Amygdala (tissue), 56 donors: ENCODE measurements at places on chromosomes 4 and X.

- no peak for DNase-seq
Observed at GRCh38 chrX:17547658-17548057, 172.7 kb downstream of the NHS start.

DNA sequence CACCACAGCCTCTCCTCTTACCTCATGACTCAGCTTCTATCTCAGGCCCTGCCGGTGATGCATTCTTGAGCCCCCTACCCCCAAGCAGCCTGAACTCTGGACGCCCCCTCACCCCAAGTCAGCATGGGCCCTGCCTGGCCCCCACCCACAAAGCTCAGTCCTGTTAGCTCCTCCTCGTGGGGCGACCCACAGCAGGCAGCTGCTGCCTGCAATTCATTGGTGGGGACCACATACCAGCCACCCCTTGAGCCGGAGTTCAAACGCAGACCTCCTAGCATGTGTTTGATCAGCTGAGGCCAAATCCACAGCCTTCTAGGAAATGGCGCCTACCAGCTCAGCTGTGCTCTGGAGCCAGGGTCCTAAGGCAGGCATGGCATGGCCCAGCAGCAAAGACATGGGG lies 111.8 kb downstream of the EFNB1 start:
- no peak for DNase-seq

GRCh38 chrX:28099166-28099565 lies 117.9 kb upstream of the DCAF8L1 start:
- no peak for DNase-seq

GRCh38 chr4:56804551-56804950 lies 16.9 kb downstream of the SPINK2 start:
- no peak for DNase-seq

GRCh38 chr4:168092176-168092712 lies at the start of gene ANXA10:
Gene ANXA10, plus strand, starts transcription at chr4:168092537. Its CDS starts 164 bp downstream, at chr4:168092701.
- no peak for DNase-seq

- DNase-seq, result no peak
Observed at GRCh38 chr4:45692131-45692735, 431.6 kb downstream of the GABRG1 start.

- DNase-seq, result no peak
Observed at GRCh38 chr4:73335679-73336078, 68.4 kb upstream of the ALB start.

GRCh38 chr4:166091912-166092510 lies 219.0 kb downstream of the TLL1 start:
- no peak for DNase-seq

GRCh38 chr4:177582992-177583391 lies 140.8 kb upstream of the AGA start:
- no peak for DNase-seq

- DNase-seq, result no peak
Observed at GRCh38 chr4:114890773-114891172, 222.6 kb downstream of the NDST4 start.

DNA sequence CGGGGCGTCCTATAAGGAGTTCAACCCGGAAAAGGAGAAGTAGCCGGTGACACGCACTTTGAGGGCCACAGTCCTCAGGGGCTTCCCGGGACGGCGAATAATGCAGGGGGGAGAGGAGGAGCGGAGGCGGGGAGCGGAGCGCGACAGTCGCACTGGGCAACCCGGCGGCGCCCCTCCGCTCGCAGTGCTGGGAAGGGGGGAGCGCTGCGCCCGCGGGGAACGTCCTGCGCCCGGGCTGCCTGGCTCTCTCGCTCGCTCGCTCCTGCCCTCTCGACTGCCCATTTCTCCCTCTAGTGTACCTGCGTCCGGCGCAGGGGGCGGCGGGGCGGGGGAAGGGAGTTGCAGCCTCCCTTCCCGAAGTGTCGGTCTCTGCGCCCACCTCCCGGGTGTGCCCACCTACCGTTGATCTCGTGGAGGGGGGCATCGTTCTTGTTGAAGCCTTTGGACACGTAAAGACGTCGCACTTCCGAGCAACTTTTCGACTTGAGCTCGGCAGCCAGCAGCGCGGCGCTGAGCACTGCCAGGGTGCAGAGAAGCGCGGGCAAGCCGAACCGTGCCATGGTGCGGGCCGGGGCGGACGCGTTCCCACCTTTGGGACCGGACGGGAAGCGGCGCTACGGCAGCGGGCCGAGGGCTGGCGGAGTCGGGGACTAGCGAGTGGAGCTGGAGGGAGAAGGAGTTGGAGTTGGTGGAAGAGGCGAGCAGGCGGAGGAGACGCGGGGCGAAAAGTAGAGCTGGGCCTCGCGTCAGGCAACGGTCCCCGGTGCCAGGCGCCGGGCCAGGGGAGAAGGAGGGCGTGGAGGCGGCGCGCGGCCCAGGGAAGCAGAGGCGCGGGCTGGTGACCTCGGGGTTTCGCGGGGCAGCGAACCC lies 648 bp downstream of the GPC4 start:
- no peak for DNase-seq

GRCh38 chr4:57184378-57185029 lies 74.3 kb upstream of the IGFBP7 start:
- DNase-seq, result no peak

DNA sequence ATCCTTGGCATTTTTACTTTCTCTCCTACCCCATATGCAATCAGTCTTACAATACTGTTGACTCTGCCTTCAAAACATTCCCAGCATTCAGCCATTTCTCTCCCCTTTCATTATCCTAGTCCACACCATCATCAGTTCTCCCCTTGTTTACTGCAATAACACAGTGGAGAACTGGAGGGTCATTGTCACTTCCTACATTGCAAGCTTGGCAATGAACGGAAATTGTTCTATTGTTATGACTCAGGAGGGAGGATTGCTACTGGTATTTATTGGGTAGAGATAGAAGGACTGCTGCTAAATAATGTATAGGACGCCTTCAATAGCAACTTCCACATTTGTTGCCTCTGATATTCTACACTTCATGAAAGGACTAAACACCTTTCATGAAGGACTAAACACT lies 231.8 kb downstream of the BANK1 start:
- no peak for DNase-seq

GRCh38 chr4:87057835-87058355 lies 123.1 kb downstream of the AFF1 start:
- no peak for DNase-seq

- DNase-seq, result no peak
Observed at GRCh38 chr4:181525634-181526033, 717.6 kb upstream of the TENM3 start.

DNA sequence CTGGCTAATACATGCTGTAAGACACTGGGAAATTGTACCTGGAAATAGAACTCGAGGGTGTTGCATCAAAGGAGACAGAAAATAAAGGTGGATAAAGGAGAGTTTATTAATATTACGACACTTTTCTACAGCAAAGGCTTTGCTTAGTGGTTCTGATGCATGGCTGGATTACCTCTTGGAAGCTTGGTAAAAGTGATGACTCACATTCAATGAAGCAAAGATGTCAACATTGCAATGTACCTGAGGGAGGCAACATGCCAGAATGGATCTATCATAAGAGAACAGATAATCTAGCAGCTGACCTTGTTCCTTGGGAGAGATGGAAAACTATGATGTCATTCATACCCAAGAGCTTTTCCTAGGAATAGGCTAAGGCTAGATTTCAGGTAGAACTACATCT lies 735.1 kb upstream of the DIAPH2 start:
- no peak for DNase-seq

DNA sequence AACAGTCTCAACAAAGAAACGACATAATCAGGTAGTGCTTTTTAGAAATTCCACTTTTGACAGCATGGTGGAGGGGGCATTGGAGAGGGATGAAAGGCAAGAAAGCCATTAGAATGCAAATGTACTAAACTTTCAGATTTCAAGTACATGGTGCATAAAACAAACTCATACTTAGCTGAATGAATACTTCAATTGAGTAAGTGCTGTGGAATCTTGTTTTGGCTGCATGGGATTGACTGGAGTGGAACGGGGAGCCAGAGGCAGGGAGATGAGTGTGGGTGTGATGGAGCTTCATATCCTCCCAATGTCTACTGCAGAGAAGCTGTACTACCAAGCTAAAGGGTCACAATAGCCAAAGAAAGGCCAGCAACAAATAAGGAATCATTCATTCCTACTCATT lies 52.4 kb downstream of the USP46 start:
- no peak for DNase-seq

- DNase-seq, result no peak
Observed at GRCh38 chr4:127708985-127709384, 21.2 kb upstream of the SLC25A31 start.

- no peak for DNase-seq
Observed at GRCh38 chr4:88381123-88381522, 2.5 kb downstream of the HERC6 start.

DNA sequence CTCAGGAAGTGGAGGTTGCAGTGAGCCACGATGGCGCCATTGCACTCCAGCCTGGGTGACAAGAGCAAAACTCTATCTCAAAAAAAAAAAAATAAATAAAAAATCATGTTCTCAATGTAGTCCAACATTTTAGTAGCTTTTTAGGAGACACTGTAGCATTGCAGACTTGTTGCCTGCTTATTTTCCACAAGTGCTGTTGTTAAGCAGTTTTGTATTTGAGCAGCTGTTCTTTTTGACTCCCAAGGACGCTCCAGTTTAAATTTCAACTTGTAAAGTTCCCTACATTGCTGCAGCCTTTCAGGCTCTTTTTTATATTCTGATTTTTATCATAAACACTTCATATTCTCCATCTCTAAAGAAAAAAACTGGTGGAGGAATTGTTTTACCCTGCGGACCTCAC lies 83.1 kb downstream of the PPEF2 start:
- no peak for DNase-seq

- no peak for DNase-seq
Observed at GRCh38 chrX:9204560-9204959, 170.6 kb upstream of the FAM9B start.
